Activated T-cell treated with anti-CD3 and anti-CD28 coated beads, Interleukin-2, amount 50 U/mL, for 72 hours (primary cell): ENCODE measurements at places on chromosomes 4 and X. TPM values are rescaled to one million over a fixed set of nuclear protein-coding genes. Genes with fewer than 3 reads are reported as not detected.

GRCh38 chr4:26218677-26219605, 101.9 kb upstream of the RBPJ start:
- peaks cover 30% of the 10 kb centered on the region for H3K27me3 ChIP-seq
- peaks cover 3% of the 10 kb centered on the region for H3K4me1 ChIP-seq
- no peak overlapping the region for H3K4me3 ChIP-seq
- peaks cover 1% of the 10 kb centered on the region for H3K36me3 ChIP-seq
- no peak for DNase-seq

Gene CD99L2
- 12.4 TPM for total RNA-seq

- no peak overlapping the region for H3K27ac ChIP-seq
- no peak overlapping the region for H3K4me3 ChIP-seq
- no peaks in the 10 kb centered on the region for H3K27me3 ChIP-seq
- DNase-seq: no peak
Observed at GRCh38 chr4:172390331-172390730, 577.1 kb downstream of the GALNTL6 start.

Gene GYPA
- total RNA-seq: not detected

Gene FAM9C
- total RNA-seq: 0.09 TPM

DNA sequence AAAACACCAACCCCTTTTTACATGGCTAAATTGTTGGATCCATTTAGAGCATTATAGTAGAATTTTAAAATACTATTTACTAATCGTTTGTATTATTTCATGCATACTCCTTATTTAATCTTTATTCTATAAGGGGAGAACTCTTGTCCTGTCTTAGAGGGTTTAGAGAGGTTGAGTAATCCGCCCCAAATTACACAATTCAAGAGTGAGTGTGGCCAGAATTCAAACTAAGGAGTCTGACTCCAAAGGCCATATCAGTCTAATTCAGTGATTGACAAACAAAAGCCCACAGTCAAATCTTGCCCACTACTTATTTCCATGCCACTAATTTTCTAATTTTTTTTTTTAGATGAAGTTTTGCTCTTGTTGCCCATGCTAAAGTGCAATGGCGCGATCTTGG, 33.7 kb upstream of the NEIL3 start:
- no peak overlapping the region for H3K27ac ChIP-seq
- H3K4me1 ChIP-seq: no peaks in the 10 kb centered on the region

- no peaks in the 10 kb centered on the region for H3K27me3 ChIP-seq
- H3K4me1 ChIP-seq: no peaks in the 10 kb centered on the region
- no peak overlapping the region for H3K4me3 ChIP-seq
- H3K36me3 ChIP-seq: no peaks in the 10 kb centered on the region
- H3K27ac ChIP-seq: no peak overlapping the region
- no peak for DNase-seq
Observed at GRCh38 chr4:136524039-136524438, 1008.3 kb downstream of the PCDH18 start.

GRCh38 chr4:70533211-70533610, 14.8 kb downstream of the AMTN start:
- no peak overlapping the region for H3K4me3 ChIP-seq
- no peaks in the 10 kb centered on the region for H3K36me3 ChIP-seq
- DNase-seq: no peak
- no peak overlapping the region for H3K27ac ChIP-seq
- H3K4me1 ChIP-seq: no peaks in the 10 kb centered on the region

DNA sequence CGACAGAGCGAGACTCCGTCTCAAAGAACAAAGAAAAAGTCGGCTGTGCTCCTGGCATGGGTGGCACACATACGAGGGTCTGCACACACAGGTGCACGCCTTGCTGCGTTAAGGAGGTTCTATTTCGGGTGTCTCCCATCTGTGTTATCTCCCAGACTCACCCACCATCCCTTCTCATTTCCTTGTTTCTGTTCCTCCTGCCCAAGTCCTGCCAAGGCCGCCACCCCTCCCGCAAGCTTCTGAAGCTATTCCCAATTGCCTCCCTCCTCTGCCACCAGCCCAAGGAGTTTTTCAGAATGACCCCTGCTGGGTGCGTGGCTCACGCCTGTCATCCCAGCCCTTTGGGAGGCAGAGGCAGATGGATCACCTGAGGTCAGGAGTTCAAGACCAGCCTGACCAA, 6.0 kb upstream of the IL3RA start:
- no peak overlapping the region for H3K27ac ChIP-seq
- no peak overlapping the region for H3K4me3 ChIP-seq
- peaks cover 22% of the 10 kb centered on the region for H3K4me1 ChIP-seq
- no peak for DNase-seq

DNA sequence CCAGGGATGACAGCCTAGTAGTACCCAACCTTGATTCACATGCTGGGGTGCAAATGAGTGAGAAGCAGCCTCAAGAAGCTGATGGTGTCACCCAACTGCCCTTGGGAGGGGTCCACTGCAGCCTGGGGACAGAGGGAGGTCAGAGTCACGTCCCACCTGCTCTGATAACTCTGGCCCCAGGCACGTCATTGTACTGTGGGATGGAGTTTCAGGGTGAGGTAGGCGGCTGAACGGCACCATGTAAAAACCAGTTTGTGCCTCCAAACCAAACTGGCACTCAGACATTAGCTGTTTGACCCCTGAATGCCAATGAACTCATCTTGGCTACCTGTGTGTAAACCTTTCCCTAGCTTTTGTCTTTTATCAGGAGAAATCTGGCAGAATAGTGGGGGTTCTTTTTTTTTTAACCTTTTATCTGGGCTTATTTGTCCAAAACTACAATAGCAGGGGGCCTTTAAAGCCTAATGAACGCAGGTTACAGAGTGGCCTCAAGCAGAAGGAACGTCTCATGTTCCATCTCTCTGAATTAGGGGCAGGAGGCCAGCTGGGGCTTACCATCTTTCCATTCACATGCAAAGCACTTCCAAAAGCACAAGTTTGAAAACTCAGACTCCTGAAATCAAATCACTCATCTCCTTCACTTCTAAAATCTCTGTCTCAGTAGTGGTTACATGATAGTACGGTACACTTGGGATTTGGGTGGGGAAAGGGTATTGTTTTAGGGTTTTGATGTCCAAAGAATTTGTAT, 89.4 kb downstream of the IRF2 start:
- DNase-seq: no peak
- peaks cover 12% of the 10 kb centered on the region for H3K36me3 ChIP-seq
- peaks cover 58% of the 10 kb centered on the region for H3K4me1 ChIP-seq
- H3K27ac ChIP-seq: no peak overlapping the region

- H3K27ac ChIP-seq: no peak overlapping the region
- no peaks in the 10 kb centered on the region for H3K27me3 ChIP-seq
- H3K4me1 ChIP-seq: peaks cover 9% of the 10 kb centered on the region
- H3K36me3 ChIP-seq: no peaks in the 10 kb centered on the region
- DNase-seq: no peak
Observed at GRCh38 chr4:94462572-94462971, 10.8 kb downstream of the PDLIM5 start.

- no peaks in the 10 kb centered on the region for H3K36me3 ChIP-seq
- no peak overlapping the region for H3K27ac ChIP-seq
- H3K27me3 ChIP-seq: peaks cover 17% of the 10 kb centered on the region
Observed at GRCh38 chrX:115912372-115912897, 258.1 kb upstream of the AGTR2 start.

GRCh38 chr4:178599521-178599920, 1157.3 kb upstream of the AGA start:
- no peaks in the 10 kb centered on the region for H3K27me3 ChIP-seq
- no peaks in the 10 kb centered on the region for H3K36me3 ChIP-seq
- H3K27ac ChIP-seq: no peak overlapping the region
- DNase-seq: no peak
- H3K4me3 ChIP-seq: no peak overlapping the region

DNA sequence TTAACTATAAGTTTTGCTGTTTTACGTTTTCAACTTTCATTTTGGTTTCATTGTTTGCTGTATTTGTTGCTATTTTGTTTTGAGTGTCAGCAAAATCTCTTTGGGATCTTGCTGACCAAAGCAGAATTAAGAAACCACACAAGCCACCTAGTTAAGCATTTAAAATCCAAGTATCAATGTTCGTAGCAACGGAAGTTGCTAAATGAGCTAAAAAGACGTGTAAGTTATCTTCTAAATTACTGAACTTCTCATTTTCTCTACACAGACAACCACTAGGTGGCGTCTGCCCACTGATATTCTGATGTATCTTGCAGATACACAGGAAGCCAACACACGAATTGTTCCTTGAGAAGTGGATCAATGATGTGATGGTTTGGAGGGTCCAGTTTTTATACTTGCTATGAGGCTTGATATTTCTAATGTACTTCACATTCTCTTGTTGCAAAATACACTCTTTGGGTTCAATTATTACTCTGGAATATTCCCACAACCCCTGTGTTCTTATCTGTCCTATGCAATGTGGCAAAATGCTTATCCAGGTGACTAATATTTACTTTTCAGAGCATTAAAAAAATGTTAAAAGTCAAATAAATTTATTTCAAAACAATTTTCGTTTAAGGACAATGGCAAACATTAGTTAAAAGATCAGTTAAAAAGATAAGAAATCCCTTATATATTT, 250.5 kb downstream of the TECRL start:
- no peak overlapping the region for H3K27ac ChIP-seq
- H3K36me3 ChIP-seq: no peaks in the 10 kb centered on the region
- H3K27me3 ChIP-seq: no peaks in the 10 kb centered on the region
- peak overlapping the region; percentile 55 for H3K4me3 ChIP-seq

Gene HSFX2
- total RNA-seq: 0.39 TPM

GRCh38 chr4:5477613-5478012, 230.7 kb downstream of the EVC2 start:
- no peak overlapping the region for H3K27ac ChIP-seq
- H3K4me1 ChIP-seq: no peaks in the 10 kb centered on the region
- H3K36me3 ChIP-seq: no peaks in the 10 kb centered on the region
- no peak overlapping the region for H3K4me3 ChIP-seq
- no peaks in the 10 kb centered on the region for H3K27me3 ChIP-seq

GRCh38 chrX:130280901-130281300, 12.2 kb upstream of the ZNF280C start:
- H3K27me3 ChIP-seq: peaks cover 34% of the 10 kb centered on the region
- H3K4me3 ChIP-seq: no peak overlapping the region
- H3K27ac ChIP-seq: no peak overlapping the region
- no peak for DNase-seq
- no peaks in the 10 kb centered on the region for H3K36me3 ChIP-seq

GRCh38 chrX:2710041-2710840, 19.1 kb downstream of the CD99 start:
- peak; percentile 51 for DNase-seq
- H3K27me3 ChIP-seq: no peaks in the 10 kb centered on the region
- peaks cover 2% of the 10 kb centered on the region for H3K36me3 ChIP-seq
- peaks cover 52% of the 10 kb centered on the region for H3K4me1 ChIP-seq

Gene BMPR1B
- not detected for total RNA-seq

- H3K27ac ChIP-seq: no peak overlapping the region
- no peak overlapping the region for H3K4me3 ChIP-seq
- no peaks in the 10 kb centered on the region for H3K36me3 ChIP-seq
- DNase-seq: peak; percentile 6
Observed at GRCh38 chr4:54548098-54548620, 109.6 kb upstream of the KIT start.

DNA sequence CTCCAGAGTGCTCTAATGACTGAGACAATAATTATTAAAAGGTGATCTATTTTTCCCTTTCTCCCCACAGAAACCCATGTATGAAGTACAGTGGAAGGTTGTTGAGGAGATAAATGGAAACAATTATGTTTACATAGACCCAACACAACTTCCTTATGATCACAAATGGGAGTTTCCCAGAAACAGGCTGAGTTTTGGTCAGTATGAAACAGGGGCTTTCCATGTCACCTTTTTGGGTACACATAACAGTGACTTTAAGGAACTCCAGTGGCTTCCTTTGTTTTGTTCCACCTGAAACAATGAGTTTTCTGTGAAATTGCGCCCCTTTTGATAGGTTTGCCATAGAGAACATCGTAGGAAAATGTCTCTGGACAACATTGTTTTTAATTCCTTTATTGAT, 69.6 kb downstream of the KIT start:
- H3K27me3 ChIP-seq: no peaks in the 10 kb centered on the region
- no peak for DNase-seq
- H3K4me1 ChIP-seq: no peaks in the 10 kb centered on the region
- no peak overlapping the region for H3K27ac ChIP-seq

DNA sequence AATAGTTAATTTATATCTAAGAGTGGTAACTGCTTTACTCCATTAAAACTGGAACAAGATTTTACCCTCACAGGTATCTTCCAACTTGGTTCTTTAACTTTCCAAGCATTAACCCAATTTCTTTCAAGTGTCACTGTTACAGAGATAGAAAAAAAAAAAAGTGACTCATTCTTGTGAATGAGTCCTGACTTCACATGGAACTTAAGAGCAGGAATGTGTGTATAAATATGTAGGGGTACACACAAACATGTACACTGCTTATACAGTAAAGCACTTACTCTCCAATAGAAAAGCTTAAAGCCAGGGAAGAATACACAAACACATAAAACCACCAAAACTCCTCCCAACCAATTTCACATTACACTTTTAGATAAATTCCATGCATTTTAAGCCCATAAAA, 38.8 kb downstream of the TAPT1 start:
- no peak for DNase-seq
- no peak overlapping the region for H3K4me3 ChIP-seq
- H3K4me1 ChIP-seq: no peaks in the 10 kb centered on the region
- H3K27ac ChIP-seq: no peak overlapping the region
- no peaks in the 10 kb centered on the region for H3K27me3 ChIP-seq

GRCh38 chr4:154313004-154313585, 178.5 kb downstream of the DCHS2 start:
- H3K27me3 ChIP-seq: peaks cover 14% of the 10 kb centered on the region
- H3K36me3 ChIP-seq: no peaks in the 10 kb centered on the region
- no peak overlapping the region for H3K27ac ChIP-seq
- H3K4me3 ChIP-seq: no peak overlapping the region
- H3K4me1 ChIP-seq: no peaks in the 10 kb centered on the region

Gene S100P
- total RNA-seq: 84.6 TPM

- H3K27ac ChIP-seq: no peak overlapping the region
- H3K27me3 ChIP-seq: no peaks in the 10 kb centered on the region
- H3K36me3 ChIP-seq: peaks cover 4% of the 10 kb centered on the region
- no peak for DNase-seq
- H3K4me3 ChIP-seq: no peak overlapping the region
Observed at GRCh38 chr4:28278676-28279075, 1418.0 kb downstream of the STIM2 start.

Gene EMCN
- not detected for total RNA-seq

DNA sequence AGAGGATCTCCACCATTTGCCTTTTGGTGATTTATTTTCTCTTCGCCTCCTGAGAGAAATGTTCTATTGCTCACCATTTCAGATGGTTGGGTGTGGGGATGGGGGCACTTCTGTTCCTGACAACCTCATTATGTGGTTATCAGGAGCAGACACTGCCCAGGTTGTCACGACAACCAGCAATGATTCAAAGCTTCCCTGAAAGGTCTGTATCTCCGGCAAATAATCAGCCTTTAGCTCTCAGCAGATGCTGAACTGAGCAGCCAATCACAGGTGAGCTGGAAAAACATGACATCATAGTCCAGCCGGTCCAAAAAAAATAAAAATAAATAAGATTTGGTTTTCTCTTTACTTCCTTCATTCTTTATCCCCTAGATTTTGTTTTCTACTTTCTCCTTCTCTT, 5.5 kb upstream of the PAK3 start:
- peaks cover 4% of the 10 kb centered on the region for H3K4me1 ChIP-seq
- H3K27ac ChIP-seq: no peak overlapping the region
- H3K4me3 ChIP-seq: no peak overlapping the region
- no peaks in the 10 kb centered on the region for H3K36me3 ChIP-seq

Gene UGT2B17
- total RNA-seq: not detected
